ENCODE measurements at places on chromosomes 3 and 15.

GRCh38 chr3:2908693-2909351, 201.4 kb downstream of the IL5RA start:
- DNase-seq: no peak

GRCh38 chr3:105154692-105155091, 212.0 kb upstream of the ALCAM start:
- no peak for DNase-seq

DNA sequence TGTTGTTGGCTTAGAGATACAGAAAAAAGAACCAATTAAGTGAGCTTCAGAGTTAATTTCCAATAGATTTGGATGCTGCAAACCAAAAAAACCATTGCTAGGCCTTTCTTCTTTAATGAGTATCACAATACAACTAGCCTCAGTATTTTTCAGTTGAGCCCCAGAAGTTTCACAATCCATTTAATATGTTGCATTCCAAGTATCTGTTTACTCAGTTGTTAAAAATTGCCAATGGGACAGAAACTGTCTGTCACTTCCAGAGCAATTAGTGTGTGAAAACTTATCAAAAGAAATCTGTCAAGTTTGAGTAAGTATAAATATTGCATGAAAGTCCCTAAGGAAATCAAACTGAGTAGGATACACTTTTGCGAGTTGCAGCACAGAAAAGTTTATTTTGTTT, 247.8 kb downstream of the IL5RA start:
- no peak for DNase-seq

- DNase-seq: no peak
Observed at GRCh38 chr3:107943786-107944523, 146.9 kb downstream of the CD47 start.

DNA sequence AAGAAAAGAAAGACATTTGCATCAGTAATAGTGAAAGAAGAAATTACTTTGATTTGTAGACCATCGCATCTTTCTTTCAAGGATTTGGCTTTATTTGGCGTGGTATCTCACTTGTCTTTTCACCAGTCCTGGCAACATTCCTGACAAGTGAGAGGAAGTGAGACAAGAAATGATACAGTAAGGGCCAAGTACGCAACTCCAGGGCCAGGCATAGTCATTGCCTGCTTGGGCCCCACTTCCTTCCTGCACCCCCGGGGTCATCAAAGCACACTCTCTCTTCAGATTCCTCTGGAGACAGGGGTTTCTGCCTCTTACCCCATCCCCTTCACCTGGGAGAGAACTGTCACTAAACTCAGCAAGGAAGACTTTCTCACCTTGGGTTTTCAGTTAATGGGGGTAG, 55.1 kb downstream of the CD47 start:
- no peak for DNase-seq

- peak; percentile 38 for DNase-seq
Observed at GRCh38 chr15:92821491-92822116, 78.5 kb upstream of the CHD2 start.

GRCh38 chr3:101868534-101869464, 19.5 kb downstream of the NFKBIZ start:
- no peak for DNase-seq

DNA sequence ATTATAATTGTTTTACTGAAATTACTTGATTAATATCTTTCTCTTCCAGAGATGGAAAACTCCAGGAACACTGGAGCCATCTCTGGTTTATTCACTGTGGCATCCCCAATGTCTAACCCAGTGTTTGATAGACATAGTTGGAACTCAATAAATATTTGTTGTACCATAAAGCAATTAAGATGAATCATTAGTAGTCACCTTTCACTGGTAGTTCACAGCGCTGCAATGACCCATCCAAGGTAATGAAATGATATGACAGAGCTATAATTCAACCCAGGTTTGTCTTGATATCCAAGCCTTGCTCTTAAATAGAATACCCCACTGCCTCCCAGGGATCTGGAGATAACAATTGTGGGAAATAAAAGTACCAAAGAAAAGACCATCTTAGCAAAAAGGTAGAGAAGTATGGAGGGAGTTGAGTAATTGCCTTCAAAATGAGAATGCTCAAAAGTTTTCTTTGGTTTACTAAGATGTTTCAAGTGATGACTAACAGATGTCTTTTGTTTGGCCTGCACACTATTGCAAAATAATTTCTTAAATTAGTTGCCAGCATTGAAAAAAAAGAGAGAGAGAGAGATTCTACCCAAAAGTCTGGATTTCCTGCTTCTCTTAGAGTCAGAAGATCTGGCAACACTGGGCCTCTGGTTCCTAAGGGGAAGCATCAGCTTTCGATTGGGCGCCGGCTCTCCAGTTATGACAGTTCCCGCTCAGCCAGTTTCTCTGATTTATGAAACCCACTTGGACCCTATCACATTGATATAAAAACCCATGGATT, 348.5 kb downstream of the ERC2 start:
- no peak for DNase-seq

DNA sequence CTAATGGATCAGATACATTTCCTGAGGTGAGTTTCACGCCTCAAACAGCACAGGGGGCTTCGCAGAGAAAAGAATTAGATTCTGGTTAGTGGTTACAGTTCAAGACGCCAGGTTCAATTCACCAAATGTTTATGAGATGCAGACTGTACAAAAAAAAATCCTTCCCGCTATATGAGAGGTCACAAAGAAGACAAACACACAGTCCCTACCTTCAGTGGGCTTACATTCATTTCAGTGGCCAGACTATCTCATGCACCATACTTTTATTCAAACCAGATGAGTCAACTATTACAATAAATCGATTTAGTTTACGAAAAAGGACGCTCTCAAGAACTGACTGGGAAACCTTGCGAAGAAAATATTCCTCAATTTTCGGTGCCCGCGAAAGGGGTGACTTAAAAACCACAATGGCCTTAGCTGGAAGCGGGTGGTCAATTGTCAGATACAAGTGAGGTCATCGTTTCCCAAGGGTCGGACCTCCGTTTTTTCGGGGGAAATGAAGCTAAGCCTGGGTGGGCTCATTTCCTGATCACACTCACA, 695 bp downstream of the METTL6 start:
- no peak for DNase-seq

DNA sequence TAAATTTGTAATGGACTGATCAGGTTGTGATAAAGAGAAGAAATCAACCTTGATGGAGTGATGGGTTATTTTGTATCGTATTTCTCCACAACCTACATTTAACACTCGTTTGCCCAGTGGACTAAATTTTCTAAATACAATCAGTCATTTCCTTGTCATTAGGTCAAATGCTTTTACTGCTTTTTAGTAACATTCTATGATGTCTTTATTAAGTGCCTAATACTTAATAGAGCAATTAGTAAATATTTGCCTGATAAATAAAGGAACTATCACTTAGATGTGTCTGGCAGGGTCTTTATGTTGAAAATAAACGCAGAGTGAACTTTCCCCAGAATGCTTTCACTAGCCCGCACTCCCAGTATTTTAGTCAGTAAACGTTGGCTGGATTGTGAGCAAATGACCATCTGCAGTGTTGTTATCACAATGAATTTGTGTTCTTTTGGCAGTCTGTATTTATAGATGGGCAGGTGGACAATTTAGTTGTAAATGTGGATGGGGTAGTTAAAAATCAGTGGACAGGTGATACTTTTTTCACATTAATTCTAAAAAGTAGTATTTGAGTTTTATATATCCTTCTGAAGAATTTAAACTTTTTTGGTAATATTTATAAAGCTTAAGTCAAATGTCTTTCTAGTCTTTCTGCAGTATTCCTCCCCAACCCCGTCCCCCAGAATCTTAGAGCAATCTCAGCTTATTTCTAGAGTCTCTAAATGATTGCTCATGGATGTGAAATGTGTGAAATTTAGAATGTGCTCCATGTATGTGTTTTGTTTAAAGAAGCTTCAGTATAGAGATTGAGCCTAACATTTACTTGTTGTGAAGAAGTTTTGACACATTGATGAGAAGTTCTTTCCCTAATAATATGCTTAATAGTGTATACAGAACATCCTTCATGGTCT, 4.9 kb downstream of the USP3 start:
- DNase-seq: no peak

Measured in NCI-H2029 treated with DMSO at 0.1 percent for 48 hours (cell line).